Activated T-cell treated with anti-CD3 and anti-CD28 coated beads for 4 hours (primary cell): ENCODE measurements at places on chromosomes 12 and 14.

- DNase-seq: no peak
Measured at GRCh38 chr14:30355431-30355913, 203.5 kb upstream of the G2E3 start.

DNA sequence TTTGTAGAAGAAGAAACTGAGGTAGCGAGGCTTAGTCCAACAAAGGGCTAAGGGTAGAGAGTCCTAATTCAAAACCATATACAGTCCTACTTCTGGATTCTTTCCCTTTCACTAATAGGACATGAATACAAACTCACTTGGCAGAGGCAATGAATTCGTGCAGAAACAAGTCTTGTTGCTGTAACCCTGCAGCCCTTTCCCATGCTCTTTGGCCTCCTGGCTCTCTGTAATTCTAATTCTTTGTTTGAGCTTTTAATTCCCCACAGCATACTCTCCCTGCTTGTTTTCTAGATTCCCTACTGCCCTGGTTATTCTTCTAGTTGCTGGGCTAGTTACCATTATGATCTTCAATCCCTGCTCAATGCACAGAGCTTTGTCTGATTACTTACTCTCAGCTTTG lies 381.4 kb downstream of the ETNK1 start:
- DNase-seq: no peak

GRCh38 chr14:87231336-87232026 lies 761.5 kb downstream of the GALC start:
- DNase-seq: no peak

- DNase-seq: no peak
Measured at GRCh38 chr12:131872154-131873051, 22.0 kb upstream of the ULK1 start.

DNA sequence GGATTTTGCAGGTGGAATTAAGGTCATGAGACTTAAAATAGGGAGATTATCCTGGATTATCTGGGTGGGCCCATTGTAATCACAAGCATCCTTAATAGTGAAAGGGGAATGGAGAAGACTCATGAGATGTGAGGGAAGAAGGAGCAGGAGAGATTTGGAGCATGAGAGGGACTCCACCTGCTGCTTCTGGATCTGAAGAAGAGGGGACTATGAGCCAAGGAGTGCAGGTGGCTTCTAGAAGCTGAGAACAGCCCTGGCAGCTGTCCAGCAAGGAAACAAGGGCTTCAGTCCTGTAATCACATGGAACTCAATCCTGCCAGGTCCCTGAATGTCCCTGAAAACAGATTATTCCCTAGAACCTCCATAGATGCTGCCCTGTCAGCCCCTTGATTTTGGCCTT lies 67.8 kb downstream of the PELI2 start:
- DNase-seq: no peak

GRCh38 chr12:52199294-52199919 lies 7.6 kb upstream of the KRT80 start:
- no peak for DNase-seq

- DNase-seq: no peak
Measured at GRCh38 chr14:81366214-81366613, 33.9 kb downstream of the STON2 start.

GRCh38 chr14:96037891-96038557 lies 1.1 kb upstream of the C14orf132 start:
- DNase-seq: no peak

DNA sequence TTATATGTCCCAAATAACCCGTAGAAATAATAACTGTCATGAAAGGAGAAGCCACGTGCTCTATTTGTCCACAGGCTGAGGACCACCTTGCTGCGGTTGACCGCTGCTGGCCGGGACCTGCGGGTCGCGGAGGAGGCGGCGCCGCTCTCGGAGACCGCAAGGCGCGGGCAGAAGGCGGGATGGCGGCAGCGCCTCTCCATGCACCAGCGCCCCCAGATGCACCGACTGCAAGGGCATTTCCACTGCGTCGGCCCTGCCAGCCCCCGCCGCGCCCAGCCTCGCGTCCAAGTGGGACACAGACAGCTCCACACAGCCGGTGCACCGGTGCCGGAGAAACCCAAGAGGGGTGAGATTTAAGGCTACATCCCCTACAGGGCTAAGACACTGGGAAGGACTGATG lies 21.0 kb downstream of the RPGRIP1 start:
- no peak for DNase-seq

DNA sequence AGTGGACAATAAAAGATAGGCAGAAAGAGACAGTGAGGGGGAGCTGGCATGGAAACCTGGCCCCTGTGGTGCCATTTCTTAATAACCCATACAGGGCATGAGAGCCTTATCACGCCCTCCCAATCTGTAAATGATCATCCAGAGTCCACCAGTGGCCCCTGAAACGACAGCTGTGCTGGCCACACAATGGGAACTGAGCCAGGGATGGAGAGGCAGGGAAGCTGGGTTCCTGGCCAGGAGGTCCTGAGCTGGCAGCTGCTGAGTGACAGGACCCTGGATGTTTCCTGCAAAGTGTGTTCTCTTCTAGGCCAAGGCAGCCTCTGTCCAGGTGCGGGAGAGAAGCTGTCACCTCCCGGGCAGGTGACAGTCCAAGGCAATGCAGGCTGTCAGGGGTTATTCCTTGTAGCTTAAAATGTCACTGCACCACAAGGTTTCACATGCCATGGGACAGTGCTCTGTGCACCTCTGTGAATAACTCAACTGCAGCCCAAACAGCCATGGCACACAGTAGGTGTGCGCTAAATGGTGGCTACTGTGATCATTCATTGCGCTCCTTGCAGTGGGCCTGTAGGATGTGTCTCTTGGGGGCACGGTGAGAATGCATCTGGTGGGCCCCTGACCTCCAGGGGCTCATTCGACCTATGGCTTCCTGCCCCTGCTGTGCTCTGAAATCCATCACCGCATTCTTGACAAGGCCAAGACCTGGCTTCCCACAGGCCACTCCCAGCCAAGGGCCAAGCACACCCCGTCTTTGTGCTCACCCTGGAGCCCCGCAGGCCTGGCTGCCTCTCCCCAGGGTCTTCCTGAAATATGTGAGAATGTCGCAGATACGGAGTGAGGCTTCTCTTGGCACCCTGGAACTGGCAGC lies 46.3 kb upstream of the BCL11B start:
- DNase-seq: no peak

- DNase-seq: no peak
Measured at GRCh38 chr12:10511756-10512355, 6.2 kb downstream of the EIF2S3B start.

DNA sequence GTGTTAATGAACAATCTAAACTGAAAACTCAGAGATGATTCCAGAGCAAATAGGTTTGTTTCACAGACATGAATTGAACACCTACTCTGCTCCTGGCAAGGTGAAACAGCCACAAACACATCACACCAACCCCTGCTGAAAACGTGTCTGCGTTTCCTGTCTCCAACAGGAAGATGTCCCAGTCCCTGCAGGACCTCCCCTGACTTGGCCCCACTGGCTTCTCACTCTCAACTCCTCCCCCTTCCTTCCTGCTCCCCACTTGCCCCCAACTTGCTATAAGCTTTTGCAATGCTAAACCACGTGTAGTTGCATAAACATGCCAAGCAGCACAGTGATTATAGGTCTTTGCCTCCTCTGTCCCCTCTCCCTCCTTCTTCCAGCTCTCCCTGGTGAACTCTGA lies 567.6 kb downstream of the BCL11B start:
- peak; percentile 1 for DNase-seq
